ENCODE measurements at places on chromosomes 5 and 9. TPM values are rescaled to one million over a fixed set of nuclear protein-coding genes. Genes with fewer than 3 reads are reported as not detected.

ATP6V1G1 gene
- total RNA-seq: 62.3 TPM

CYSRT1 gene
- total RNA-seq: not detected

LECT2 gene
- total RNA-seq: not detected

SMIM33 gene
- not detected for total RNA-seq

TAF11L5 gene
- total RNA-seq: not detected

IL7R gene
- total RNA-seq: 13.5 TPM

IFNA21 gene
- not detected for total RNA-seq

Data from body of pancreas (tissue), 4 donors.